Mucosa of gallbladder (tissue), 1 donor: ENCODE measurements at places on chromosomes 6 and 20. TPM values are rescaled to one million over a fixed set of nuclear protein-coding genes. Genes with fewer than 3 reads are reported as not detected.

Gene LMBRD1
- 106 TPM for total RNA-seq

Gene SLA2
- 2.0 TPM for total RNA-seq

Gene CALHM6
- 4.8 TPM for total RNA-seq

Gene PHACTR1
- total RNA-seq: 14.6 TPM

Gene PTPN1
- 24.0 TPM for total RNA-seq

Gene FOXF2
- total RNA-seq: 3.6 TPM

Gene BPIFB1
- total RNA-seq: 0.78 TPM

Gene MEP1A
- not detected for total RNA-seq

Gene GJA10
- not detected for total RNA-seq

Gene EDN3
- total RNA-seq: 7.7 TPM

- DNase-seq: no peak
Observed at GRCh38 chr20:60272790-60273189, 314.6 kb downstream of the CDH26 start.

DNA sequence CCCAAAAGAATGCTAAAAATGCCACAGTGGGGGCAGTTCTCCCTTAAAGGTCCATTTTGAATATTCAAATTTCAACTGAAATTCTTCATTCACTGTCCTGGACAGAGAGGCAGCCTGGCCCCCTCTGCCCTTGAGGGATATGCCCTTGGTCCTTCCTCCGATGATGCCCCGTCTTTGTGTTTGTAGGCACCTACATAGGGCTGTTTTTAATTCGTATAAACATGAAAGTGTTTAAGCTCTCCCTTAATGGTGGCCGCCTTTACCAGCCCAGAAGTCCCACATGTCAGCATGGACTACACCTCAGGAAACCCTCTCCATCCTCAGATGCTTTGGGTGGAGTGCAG, 70.2 kb downstream of the SSR1 start:
- no peak for DNase-seq

DNA sequence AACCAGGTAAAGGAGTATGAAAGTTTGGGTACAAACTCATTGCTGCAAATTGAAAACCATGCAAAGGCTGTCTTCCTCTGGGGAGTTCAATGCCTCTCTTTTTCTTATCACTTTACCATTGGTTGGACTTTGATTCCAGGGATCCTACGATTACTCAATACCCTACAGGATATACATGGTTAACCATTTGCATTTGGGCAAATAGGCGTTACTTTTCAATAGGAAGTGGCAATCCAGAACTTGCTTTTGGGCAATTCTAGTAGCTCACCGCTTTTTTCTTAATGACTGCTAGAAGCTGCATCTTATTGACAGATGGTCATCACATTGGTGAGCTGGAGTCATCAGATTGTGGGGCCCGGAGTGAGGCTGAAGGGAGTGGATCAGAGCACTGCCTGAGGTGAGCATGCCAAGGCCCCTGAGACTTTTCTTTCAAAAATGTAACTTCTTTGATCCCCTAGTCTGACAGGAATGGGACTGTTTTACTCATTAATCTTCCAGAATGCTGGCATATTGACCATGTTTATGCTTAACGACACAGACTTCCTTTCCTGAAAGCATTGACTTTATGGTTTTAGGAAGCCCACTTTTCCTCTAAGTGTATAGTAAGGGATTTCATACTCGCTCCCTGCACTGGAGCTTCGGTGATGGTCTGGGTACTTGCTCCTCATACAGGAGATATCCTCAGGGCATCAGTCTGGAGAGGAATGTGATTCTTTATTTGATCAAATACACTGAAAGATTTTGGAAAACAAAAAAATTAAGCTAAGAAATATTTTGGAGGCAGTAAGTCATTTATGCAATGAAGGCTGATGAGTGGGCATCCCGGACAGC, at the start of gene CCR6:
TSS of gene CCR6 (plus strand) at position 270 of the 831 bp plus-strand sequence. CDS start 13,039 bp downstream, outside the sequence.
- DNase-seq: no peak

- no peak for DNase-seq
Observed at GRCh38 chr20:19543101-19543500, 215.0 kb upstream of the RIN2 start.

- no peak for DNase-seq
Observed at GRCh38 chr6:82875573-82876185, 190.0 kb downstream of the UBE3D start.

DNA sequence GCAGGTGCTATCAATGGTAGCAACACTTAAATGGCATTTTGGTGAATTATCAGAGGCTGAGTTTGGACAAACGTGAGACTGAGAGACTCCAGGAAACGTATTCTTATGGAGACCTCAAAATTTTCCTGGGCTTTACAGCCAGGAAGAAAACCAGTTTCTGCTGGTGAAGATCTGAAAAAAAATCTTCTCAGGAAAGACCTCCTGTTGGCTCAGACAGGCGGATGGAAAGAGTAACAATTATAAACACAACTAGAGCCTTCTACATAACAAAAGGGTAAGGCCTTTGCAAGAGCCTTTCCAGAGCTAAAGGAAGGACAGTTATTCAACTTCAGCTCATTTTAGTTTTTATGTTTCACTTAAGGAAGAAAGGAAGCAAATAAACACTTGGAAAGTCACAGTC, 274.4 kb downstream of the THBS2 start:
- DNase-seq: no peak

DNA sequence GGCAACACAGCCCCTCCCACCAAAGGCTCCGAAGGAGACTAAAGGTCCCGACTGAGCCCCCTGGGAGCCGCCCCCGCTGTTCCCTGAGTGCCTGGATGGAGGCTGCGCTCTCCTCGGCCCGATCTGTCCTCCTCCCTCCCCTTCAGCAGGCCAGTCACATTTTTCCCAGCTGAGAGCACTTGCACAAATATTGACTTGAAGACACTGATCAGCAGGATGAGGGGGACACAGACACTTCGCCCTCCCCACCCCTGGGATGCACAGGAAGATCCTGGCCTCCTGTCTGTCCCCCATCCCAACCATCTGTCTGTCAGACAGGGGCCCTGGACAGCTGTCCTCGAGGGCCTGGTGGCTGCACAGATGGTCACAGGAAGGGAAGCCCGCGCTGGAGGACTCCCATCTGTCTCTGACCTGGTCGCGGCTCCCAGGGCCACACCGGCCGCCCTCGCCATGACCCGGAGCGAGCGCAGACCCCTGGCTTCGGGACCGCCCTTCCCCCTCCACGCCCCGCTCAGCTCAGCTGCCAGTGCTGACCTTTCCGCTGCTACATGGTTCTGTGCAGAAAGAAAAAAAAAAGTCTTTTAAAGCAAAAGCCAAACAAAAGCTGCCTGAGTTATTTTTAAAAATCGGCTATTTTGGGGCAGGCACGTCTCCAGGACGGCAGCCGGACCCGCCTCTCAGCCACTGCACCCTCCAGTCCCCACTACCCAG, 11.1 kb downstream of the LAMA5 start:
- DNase-seq: no peak

DNA sequence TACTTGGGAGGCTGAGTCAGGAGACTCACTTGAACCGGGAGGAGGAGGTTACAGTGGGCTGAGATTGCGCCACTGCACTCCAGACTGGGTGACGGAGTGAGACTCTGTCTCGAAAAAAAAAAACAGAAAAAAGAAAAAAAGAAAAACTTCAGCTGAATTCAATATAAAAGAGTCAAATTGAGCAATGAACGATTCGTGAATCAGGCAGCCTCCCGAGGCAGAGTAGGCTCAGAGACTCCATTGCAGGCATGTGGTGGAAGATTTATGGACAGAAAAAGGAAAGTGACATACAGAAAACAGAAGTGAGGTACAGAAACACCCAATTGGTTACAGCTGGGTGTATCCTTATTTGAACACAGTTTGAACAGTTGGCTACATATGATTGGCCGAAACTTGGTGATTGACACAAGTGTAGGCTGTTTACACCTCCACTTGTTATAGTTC, 56.3 kb downstream of the HLA-DPB1 start:
- no peak for DNase-seq

DNA sequence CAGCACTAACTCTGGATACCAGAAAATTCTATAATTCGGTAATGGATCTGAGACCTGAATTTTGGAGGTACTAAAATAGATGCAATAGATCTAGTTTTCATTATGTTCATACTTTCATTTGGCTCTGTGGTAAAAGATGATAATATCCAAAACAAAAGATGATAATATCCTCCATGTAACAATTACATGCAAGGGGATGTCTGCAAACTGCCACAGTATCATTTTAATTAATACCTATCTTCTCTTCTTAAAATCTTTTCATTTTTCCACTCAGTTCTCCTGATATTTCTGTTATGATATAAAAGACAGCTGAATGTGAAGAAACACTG, 15.6 kb downstream of the BTN2A1 start:
- DNase-seq: no peak

- no peak for DNase-seq
Observed at GRCh38 chr6:73854998-73855718, 159.2 kb downstream of the CD109 start.

DNA sequence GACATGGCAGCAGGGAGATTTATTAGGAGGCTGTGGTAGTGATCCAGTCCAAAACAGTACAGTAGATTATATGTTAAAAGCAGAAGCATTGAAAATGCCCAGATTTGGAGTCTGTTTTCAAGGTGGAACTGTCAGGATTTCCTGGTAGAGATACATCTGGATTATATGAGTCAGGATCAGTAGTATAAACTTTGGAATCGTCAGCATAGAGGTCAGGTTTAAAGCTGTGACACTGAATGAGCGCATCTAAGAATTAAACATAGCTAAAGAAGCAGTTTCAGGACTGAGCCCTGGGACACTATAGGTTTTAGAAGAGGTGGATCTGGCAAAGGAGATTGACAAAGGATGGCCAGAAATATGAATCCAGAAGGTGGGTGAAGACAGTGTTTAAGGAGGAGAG, 60.4 kb downstream of the RNF144B start:
- no peak for DNase-seq

GRCh38 chr20:64093013-64093503, 8.9 kb upstream of the LKAAEAR1 start:
- DNase-seq: no peak

GRCh38 chr6:125586074-125586473, 163.4 kb upstream of the HEY2 start:
- DNase-seq: no peak

DNA sequence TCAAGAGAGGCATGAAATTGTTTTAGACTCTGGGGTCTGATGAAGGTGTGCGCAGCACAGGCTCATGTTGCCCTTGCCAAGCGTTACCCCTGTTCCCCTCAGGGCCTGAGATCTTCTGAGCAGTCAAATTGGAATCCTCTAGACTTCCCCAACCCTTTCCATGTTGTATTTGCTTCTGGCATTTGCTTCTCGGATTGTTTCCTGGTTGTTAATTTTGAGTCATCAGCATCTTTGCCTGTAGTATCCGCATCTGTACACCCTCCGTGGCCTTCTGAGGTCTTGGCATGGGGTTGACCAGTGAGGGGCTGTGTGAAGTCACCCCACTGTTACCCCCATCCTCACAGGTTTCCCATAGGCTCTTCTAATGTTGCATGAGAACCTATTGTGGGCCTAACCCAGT, 40.9 kb downstream of the SLC24A3 start:
- no peak for DNase-seq

DNA sequence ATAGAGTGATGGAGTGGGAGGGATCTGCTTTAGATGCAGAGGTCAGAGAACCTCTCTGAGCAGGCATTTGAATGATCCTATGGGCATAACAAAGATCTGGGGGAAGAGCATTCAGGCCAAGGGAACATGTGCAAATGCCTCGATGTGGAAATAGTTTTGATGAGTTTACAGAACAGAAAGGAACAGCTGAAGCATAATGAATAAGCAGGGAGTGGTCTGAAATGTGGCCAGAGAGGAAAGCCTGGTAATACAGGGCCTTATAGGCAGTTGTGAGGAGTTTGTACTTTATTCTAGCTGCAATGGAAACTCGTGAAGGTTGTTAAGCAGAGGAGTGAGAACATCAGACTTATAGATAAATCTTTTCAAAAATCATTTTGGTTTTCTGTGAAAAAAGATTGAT, 33.0 kb upstream of the ME1 start:
- no peak for DNase-seq

DNA sequence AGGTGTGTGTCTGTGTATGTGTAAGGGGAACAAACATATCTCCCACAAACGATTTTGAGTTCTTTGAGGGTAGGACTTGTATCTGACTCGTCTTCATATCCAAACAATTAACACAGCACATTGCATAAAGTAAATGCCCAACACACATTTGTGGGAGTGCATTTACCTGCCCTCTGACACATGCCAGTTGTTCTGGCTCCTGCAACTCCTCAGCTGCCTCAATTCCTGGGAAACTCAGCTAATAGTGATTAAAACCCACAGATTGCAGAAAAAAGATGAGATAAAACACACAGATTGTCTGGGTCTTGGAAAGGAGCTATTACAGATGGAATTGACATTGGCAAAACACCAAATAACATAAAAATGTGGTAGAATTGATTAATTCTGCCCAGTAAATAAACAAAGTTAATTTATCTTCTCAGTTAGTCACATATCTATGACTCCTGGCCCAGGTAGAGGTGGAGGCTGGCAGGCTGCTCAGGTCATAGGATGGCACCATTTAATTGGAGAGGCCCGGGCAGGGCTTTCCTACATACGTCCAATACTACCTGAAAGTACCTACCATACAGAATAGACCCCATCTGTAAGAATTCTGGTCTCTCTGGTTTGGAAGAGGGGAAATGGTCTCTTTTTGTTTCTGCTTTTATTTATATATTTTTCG, 71.5 kb upstream of the IFNGR1 start:
- no peak for DNase-seq

- DNase-seq: no peak
Observed at GRCh38 chr20:19770375-19770774, 12.3 kb downstream of the RIN2 start.

DNA sequence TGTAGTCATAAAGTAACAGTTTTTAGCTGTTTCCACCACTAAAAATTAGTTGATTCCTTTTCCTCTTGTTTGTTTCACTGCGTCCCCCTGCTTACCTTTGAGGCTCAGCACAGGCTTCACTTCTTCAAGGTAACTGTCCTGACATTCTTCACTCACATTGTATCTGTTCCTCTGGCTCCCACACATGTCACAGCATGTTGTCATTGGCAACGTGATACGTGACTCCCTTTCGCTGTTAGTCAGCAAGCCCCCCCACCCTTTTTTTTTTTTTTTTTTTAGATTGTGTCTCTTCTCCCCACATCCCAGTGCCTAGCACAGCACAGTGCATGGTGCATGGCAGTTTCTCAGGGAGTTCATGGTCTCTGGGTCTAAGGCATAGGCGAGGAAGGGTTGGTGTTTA, 13.3 kb downstream of the VAPB start:
- no peak for DNase-seq

- DNase-seq: no peak
Observed at GRCh38 chr6:5085648-5086293, 630 bp downstream of the PPP1R3G start.

GRCh38 chr6:128743974-128744765, 138.8 kb upstream of the LAMA2 start:
- DNase-seq: no peak

DNA sequence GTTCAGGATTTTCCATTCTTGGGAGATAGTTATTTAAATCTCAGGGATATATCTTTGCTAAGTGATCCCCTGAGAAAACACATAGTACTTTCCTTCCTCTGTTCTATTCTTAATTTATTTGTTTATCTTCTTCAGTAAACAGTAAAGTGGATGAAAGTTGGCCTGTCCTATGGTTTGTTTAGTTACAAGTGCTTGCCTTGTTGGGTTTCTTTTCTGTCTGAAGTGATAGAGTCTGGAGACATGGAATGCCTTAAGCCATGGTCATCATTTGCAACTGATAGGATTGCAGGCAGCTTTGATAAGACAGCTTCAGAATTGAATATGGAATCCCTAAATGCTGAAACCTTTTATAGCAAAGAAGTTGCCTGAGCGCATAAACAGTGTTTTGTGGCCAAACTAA, 4.9 kb downstream of the ADGRG6 start:
- DNase-seq: no peak

- DNase-seq: no peak
Observed at GRCh38 chr20:51365670-51366069, 176.8 kb downstream of the NFATC2 start.
